Caudate nucleus (tissue), 63 donors: ENCODE measurements at places on chromosomes 5 and 9.

- no peak for DNase-seq
Observed at GRCh38 chr5:82605441-82605973, 327.4 kb upstream of the RPS23 start.

GRCh38 chr5:103502662-103503061, 59.9 kb downstream of the NUDT12 start:
- no peak for DNase-seq

- peak; percentile 58 for DNase-seq
Observed at GRCh38 chr9:117644133-117644931, 59.9 kb upstream of the TLR4 start.

GRCh38 chr9:131733541-131734061, 6.3 kb downstream of the RAPGEF1 start:
- DNase-seq, result no peak

DNA sequence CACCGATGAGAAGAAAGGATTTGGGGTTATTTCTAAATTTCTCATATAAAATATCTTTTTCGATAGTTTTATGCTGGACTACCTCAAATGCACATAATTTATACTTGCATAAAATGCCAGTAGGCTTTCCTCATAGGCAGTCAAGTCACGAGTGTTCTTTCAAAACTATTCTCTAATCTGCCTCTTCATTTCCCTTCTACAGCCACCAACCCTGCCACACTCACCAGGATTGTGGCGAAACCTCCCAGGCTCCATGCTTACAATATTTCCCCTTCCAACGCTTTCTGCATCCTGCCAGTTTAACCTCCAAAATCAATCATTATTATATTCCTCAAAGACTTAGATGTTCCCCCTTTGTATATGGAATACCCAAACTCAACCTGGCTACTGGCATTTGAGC, 65.4 kb downstream of the FRMD3 start:
- no peak for DNase-seq

DNA sequence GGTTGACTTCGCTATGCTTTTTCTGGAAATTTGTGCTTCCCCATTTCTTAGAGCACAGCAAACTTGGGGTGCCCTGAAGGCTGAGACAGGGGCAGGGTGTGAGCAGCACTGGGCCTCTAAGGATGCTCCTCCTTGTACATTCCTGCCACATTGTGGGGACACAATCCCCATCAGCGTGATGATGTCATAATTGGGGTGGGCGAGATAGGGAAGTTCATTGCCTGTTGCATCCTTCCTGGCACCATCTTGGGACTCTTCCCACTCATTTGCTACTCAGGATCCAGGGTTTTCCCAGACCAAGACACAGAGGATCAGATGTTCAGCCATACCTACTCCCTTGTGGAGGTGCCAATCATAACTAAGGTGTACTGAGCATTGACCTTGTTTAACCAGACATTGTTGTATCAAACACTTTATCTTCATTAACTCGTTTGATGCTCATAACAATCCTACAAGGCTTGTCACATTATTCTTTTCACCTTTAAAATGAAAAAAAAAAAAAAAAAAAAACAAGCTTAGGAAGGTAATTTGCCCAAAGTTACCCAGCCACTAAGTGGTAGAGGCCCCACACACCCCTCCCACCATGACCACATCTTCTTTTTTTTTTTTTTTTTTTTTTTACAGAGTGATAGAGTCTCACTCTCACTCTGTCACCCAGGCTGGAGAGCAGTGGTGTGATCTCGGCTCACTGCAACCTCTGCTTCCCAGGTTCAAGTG, 87.6 kb downstream of the UGCG start:
- no peak for DNase-seq

DNA sequence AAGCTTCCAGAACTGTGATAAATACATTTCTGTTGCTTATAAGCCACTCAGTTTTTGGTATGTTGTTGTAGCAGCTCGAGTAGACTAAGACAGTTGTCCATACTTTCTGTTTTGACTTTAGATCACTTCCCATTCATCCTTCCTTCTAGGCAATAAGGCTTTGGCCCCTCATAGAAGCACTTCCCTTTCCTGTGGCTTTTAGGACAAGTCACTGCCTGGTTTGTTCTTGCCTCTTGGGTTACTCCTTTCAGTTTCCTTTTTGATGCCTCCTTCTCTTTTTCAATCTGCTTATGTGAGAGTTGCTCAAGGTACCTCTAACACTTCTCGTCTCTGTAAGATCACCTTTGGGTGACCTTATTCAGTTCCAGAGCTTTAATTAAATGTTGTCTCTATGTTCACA, 72.4 kb upstream of the NTRK2 start:
- no peak for DNase-seq

- DNase-seq, result peak; percentile 14
Observed at GRCh38 chr9:84671586-84672521, 2.3 kb downstream of the NTRK2 start.

- no peak for DNase-seq
Observed at GRCh38 chr9:89798547-89799120, 193.8 kb downstream of the GADD45G start.

GRCh38 chr5:123265551-123265950, 157.7 kb downstream of the CEP120 start:
- DNase-seq, result no peak

GRCh38 chr5:63919763-63920478, 42.3 kb downstream of the HTR1A start:
- DNase-seq, result no peak

DNA sequence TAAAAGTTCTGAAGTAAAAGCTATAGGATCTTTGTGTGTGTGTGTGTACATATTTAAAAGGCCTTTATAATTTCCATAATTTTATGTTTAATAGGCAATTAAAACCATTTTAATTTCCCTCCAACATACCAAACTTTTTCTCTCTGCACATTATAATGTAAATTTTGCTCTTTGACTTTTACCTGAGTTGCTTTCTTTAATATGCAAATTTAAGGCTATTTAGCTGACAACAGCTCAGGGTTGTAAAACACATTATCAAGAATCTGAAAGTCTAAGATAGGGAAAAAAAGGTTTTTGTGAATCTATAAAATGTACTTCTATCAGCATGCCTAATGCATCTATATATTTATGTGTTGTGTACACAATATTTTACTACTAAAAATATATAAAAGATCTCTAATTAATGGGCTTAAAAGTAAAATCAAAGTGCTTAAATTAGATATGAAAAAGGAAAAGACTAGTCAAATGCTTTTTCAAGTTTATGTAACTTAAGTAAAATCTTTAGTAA, 239.6 kb upstream of the RAI14 start:
- DNase-seq, result no peak

GRCh38 chr9:78713614-78714405, 416.9 kb downstream of the PSAT1 start:
- no peak for DNase-seq

GRCh38 chr5:52856564-52856963, 68.8 kb downstream of the ITGA1 start:
- DNase-seq, result no peak

GRCh38 chr5:131810510-131811249, 13.9 kb upstream of the FNIP1 start:
- DNase-seq, result no peak

GRCh38 chr9:14027116-14027800, 286.7 kb downstream of the NFIB start:
- no peak for DNase-seq

GRCh38 chr9:85914108-85914507, 26.8 kb upstream of the NAA35 start:
- DNase-seq, result no peak

DNA sequence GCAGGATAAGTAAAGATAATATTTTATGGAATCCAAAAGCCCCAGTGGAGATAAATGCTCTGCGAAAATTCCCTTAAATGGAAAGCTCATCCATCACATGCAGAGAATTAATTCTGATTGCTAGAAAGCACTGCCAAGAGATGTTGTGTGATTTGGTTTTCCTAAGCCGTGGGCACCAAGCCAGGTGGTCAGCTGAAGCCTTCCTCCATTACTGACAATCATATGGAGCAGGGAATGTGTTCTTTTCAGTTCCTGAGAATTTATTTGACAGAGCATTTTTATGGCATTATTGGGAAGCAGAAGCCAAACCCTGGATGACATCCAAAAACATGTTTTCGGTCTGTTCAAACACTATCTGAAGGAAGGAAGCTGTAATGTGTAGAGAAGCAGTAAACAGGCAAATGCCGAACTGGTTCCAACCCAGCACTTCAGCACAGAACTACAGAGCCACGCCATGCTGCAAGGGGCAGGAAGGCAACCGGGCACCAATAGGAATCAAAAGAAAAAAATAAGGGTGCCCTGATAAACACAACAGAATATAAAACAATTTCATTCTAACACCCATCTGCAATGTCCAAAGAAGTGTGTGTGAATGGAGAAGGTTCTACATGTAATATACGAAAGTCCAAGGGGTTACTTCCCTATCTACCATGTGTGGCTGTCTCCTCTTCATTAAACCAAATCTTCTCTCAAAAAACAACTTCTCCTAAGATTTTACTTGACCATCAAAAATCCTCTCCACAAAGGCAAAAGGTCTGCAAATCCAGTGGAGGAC, 12.3 kb downstream of the ARSB start:
- no peak for DNase-seq

DNA sequence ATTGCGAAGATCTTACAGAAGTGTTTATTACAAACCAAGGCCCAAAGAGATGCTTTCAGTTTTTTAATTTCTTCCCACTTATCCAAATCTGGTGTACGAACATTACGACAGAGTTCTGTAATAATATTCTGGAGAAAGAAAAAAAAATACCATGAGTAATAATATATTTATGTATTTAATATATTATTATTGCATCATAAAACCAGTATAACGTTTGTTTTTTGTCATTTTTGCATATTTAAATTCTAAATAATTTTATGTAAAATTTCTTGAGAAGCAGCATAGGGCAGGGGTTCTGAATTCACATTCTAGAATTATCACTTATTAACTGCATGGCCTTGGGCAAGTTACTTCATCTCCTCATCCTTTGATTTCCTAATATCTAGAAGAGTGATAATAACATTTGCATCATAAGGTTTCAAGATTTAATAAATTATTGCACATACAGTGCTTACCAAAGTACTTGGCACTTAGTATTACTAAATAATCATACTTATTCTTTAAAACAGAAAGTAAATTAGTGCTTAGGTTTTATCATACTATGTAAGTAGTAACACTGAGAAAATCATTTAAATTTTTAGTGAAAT, 107.7 kb downstream of the OSMR start:
- no peak for DNase-seq

DNA sequence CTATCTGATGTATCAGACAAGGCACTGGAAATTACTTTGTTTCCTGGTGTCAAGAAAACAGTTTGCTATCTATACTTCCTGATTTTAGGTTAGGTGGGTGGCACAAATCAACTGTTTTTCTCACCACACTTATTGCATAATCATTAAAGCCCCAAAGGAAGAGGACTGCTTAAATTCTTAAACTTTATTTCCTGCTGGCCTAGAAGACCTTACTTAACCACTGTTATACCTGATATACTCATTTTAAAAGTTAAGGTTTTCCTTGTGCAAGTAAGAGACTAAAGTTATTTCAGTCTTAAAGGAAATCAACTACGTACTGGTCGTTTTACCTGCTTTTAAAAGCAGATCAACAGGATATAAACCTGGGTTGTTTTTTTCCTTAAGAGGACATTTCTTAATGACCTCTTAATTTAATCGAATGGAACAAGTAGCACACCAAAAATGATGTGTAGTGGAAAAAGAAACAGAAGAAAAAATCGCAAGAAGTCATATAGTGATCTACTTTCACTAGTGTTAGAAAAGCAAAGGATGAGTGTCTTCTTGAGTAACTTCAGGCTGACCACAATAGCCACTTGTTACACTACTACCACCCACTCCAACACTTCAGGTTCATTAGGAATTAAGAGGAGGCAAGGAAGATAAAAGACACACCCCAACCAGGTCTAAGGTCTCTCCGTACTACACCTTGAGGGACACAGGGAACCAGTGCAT, 974 bp downstream of the CLINT1 start:
- no peak for DNase-seq

GRCh38 chr5:172544371-172545095, 90.2 kb upstream of the SH3PXD2B start:
- DNase-seq, result no peak

DNA sequence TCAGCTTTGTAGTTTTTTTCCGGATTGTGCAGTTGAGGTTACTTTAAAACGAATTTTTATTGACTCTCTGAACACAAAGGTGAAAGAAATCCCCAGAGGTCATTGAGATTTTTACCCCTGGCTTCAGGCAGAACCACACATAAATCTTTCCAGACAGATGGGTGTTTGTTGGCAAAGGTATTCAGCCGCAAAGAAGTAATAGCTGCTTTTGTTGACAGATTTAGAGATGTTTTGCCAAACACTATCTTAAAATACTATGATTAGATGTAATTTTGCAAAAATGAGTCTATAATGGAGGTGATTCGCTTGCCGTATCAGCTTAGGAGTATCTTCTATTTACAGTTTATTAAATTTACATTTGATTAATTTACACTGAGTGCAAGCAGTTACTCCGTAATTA, 418.3 kb upstream of the CLINT1 start:
- no peak for DNase-seq

GRCh38 chr9:128208946-128209669, 5.9 kb downstream of the DNM1 start:
- no peak for DNase-seq

DNA sequence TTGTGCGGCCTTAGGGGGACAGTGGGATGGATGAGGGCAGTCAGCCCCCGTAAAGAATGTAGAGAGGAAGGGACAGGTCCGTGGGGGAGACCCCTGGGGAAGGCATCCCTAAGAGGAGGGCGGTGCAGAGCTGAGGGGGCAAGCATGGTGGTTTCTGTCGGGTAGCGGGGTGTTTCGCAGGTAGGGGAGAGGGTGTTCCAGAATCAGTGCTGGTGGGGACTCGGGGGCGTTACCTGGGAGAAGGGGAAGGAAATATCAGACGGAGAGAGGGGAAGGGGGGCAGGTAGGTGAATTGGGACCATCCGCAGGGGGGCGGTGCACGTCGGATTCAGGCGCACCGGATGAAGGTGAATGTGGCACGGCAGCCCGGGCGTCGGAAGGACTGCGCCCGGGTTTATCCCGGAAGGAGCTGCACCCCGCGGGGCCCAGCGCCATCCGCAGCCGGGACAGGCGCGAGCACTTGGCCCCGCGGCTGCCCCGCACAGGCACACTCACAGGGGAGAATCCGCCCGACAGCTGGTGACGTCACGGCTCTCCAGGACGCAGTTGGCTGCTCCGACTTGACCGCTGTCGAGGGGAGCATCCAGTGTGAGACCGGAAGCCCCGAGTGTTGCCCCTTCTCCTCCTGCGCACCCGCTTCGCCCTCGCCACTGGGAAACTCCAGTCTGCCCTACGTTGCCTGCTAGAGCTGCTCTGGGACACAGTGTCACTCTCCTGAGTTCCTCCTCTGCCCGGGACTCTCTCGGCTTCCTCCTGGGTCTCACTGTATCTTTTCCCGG, 1.3 kb downstream of the CD72 start:
- no peak for DNase-seq

- no peak for DNase-seq
Observed at GRCh38 chr9:30757723-30758122, 1626.7 kb upstream of the ACO1 start.

DNA sequence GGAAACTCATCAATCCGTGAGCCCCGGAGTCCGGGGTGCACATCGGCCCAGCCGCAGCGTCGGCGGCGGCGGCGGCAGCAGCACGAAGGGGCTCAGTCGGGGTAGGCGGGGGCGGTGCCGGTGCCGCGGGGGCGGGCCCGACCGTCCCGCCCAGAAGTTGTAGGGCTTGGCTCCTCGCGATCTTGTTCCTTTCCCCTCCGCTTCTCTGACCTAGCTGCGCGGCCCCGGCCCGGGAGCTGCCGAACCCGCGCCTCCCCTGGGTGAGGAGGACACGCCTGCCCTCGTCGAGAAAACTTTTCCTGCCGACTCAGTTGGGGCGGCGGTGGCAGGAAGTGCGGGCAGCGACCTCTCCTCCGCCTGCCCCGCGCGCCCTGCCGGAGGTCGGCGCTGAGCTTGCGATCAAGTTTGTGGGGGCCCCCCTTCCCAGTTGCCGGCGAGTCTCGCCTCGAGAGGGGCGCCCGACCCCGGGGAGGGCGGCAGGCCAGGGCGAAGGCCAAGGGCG, at the start of gene MAN2A1:
Gene MAN2A1 (plus strand): TSS at position 188 of the 502 bp plus-strand sequence. CDS start 491 bp downstream, outside the sequence.
- DNase-seq, result peak; percentile 20
